ENCODE measurements at places on chromosomes 6 and 20.

DNA sequence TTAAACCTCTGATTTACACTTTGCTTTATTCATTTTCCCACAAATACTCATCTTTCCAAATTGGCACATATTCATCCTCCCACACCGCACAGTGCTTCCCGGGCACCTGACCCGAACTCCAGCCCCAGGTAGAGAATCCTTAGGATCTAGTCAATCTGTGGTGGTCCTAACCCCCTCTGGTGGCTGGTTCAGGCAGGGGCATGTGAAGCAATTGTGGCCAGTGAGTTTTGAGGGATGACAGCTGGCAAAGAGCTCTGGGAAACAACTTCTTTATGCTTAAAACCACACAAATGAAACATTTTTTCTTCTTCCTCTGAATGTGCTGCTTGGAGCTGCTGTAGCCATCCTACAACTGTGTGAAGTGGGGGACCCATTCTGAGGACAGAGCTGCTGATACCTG lies 54.7 kb downstream of the ELOVL5 start:
- DNase-seq: no peak

- no peak for DNase-seq
These were observed 482.5 kb downstream of the C6orf118 start for GRCh38 chr6:164826831-164827468.

DNA sequence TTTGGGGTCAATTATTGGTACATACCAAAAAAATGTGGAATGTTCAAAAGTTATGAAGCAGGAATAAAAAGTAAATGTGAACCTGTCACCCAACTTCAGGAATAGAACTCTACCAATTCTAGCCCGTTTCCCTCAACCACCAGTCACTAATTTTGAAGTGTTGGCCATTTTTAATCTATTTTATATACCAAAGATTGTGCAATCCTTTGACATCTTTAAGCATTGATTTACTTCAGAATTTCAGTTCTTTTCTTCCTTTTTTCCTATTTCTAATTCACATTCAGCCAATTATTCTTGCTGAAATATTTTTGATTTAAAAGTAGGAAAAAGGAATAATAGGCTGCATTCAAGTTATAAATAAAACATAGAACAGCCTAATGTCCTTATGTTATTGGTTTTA lies 46.9 kb upstream of the SMIM28 start:
- no peak for DNase-seq

DNA sequence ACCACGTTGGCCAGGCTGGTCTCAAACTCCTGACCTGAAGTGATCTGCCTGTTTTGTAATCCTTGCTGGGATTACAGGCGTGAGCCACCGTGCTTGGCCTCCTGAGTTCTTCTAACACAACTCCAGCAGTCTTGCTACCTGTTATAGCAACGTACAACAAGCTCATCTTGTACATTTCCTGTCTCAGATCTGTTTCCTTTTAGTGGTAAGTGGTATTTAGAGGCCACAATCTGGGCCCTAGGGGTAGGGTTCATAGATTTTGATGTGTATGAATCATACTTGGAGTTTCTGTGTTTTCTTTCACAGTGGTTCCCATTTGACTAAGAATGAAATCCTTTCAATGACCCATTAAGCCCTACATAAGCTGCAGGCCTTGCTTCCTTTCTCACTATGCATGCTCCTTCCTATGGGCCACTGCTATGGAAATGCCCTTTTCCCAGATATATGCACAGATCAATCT lies 27.1 kb upstream of the SYNCRIP start:
- no peak for DNase-seq

- DNase-seq: no peak
These were observed 50.5 kb upstream of the ENPP5 start for GRCh38 chr6:46221222-46221793.

DNA sequence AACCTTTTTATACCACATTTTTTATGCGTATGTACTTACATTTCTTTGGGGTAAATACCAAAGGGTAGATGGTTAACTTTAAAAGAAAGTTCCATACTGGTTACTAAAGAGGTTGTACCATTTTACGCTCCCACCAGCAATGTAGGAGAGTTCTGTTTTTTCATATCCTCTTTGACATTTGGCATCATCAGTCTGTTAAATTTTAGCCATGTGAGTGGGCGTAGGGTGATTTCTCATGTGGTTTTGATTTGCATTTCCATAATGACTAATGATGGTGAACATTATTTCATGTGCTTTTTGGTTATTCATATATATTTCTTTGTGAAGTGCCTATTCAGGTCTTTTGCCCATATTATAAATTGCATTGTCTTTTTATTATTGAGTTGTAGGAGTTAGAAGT lies 194.2 kb downstream of the PRL start:
- no peak for DNase-seq

- DNase-seq: no peak
These were observed 105.9 kb downstream of the MYB start for GRCh38 chr6:135286962-135287538.

DNA sequence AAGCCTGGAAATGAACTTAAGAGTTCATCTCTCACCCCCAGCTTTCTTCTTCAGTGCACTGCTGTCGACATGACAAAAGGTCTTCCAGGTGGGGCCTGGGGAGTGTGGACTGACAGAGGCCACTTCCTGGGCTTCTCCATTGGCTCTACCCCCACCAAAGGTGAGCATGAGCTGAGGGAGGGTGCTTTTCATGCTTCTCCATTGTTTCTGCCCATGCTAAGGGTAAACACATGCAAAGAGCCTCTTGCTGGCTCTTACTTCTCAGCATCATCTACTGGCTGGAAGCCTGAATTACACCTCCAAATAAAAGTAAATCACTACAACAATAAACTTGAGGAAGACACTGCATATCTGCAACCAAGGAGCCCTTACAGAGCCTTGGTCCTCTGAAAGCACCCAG lies 227.2 kb downstream of the EPM2A start:
- DNase-seq: no peak

DNA sequence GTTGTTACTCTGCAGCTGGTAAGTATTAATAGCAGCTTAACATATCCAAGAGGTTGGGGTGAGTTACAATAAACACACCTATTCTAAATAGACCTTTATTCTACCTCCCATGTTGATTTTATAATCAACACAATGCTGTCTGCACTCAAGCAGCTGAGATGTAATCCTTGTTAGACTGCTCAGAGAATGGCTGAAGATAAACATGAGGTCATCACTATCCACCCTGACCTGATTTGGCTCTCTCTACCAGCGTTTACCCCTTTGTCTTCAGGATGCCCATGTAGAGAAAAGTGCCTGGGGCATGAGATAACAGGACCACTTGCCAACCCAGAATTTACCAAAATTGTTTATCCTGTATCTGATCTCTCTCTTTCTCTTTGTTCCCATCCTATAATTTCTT lies 220.7 kb upstream of the DEFB112 start:
- no peak for DNase-seq

DNA sequence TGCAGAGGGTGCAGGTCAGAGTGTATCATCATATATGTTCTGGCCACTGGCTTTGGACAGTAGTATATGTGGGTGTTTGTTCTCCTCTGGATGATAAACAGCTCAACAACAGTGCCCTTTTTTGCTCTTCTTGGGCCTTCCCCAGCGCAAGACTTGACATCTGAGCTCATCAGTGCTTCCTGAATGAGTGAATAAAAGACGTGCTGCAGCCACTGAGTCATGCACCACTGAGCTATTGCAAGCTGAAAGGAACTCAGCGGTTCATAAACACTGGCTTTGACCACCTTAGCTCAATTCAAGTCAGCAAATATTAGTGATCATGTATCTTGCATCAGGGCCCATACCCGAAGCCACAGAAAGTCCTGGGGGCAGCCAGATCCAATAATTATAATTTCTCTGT lies 105.3 kb upstream of the KCNG1 start:
- no peak for DNase-seq

GRCh38 chr6:148118244-148118643 lies 224.4 kb upstream of the SASH1 start:
- DNase-seq: no peak

DNA sequence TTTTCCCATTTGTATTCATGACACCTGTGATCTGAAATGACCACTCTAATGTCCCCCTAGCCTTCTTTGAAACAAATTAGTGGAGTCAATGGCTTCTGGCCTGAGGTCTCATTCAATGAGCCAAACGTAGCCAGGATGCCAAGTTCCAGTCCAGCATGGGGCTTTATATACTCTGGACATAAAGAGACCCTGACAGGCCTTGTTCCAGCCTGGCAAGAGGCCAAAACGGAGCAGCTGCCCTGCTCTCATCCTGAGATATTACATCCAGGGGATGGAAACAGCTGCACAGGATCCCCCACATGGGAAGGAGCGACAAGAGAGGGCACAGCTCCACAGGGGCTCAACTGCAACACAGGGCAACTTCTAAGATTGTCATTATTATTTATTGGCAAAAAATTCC lies 437.8 kb downstream of the CDH26 start:
- DNase-seq: no peak

All from stimulated activated CD8-positive, alpha-beta memory T cell treated with anti-CD3 and anti-CD28 coated beads, Interleukin-4, amount 100 ng/mL, for 1 hour (primary cell).